ENCODE measurements at places on chromosomes 3 and 15.

GRCh38 chr3:138034918-138035317 lies 25.0 kb downstream of the CLDN18 start:
- no peak for DNase-seq

DNA sequence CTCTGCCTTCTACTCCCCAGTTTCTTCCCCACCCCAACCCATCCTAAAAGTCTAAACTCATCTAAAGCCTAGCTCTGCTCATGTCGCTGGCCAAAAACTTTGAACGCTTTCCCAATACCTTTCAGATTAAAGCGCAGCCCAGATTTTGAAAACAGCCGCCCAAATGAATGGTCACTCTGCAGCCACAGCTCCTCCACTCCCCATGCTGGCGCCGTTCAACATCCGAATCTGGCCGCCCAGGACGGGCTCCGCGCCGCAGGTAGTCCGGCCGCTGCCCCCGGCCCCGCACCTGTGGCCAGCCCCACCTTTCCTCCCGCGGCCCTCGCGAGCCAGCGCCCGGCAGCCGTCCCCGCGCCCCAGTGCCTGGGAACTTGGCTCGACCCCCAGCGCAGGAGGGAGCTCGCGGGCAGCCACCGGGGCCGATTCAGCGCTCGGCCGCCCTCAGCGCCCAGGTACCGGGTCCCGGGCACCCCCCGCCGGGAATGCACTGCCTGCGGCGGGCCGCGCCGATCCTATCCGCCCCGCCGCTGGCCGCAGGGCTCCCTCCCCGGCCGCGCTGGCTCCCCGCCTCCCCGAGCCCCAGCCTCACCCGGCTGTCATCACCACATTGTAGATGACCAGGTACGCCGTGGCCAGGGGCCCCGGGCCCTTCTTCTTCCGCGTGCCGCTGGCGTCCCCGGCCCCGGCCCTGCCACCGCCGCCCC lies 417 bp downstream of the HACD2 start:
- no peak for DNase-seq

GRCh38 chr3:124364317-124365020 lies 365.8 kb upstream of the UMPS start:
- no peak for DNase-seq

GRCh38 chr3:161314836-161315395 lies 56.4 kb downstream of the SPTSSB start:
- DNase-seq: peak; percentile 5

DNA sequence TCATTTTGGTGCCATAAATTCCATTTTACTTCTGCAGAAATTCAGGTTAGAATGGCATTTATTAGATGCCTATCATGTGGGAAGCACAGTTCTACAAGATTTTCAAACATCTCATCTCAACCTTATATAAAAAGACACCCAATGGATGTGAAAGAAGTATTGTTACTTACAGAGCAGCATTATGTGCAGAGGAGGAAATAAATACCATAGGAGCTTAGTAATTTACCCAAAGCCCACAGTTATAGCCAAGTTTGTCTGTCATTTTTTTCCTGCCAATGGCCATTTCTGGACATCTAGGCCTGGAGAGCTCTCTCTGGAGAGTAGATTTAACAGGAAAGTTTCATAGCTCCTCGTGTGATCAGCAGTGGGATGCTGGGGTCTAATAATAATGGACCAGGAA lies 659.4 kb upstream of the NAALADL2 start:
- DNase-seq: no peak

DNA sequence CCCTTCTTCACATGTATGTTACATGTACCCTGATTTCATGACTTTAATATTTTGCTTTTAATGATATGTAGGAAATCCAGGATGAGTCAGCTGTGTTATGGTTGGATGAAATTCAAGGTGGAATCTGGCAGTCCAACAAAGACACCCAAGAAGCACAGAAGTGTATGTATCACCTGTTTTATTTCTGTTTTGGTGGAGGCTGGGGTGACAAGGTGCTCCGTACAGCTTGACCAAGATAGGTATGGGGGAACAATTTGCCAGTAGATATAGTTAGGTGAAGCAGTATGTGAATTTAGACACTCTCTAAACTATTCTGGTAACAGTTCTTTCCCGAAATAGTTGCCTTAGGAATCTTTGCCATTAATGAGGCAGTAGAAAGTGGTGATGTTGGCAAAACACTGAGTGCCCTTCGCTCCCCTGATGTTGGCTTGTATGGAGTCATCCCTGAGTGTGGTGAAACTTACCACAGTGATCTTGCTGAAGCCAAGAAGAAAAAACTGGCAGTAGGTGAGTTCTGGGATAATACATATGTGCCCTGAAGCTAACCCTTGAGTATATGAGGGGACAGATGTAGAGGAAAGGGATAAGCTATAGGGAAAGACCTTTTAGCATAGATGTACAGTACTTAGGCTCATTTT lies 63.7 kb upstream of the CRTC3 start:
- peak; percentile 23 for DNase-seq

- DNase-seq: no peak
These were observed 46.4 kb downstream of the KLF15 start for GRCh38 chr3:126310816-126311215.

DNA sequence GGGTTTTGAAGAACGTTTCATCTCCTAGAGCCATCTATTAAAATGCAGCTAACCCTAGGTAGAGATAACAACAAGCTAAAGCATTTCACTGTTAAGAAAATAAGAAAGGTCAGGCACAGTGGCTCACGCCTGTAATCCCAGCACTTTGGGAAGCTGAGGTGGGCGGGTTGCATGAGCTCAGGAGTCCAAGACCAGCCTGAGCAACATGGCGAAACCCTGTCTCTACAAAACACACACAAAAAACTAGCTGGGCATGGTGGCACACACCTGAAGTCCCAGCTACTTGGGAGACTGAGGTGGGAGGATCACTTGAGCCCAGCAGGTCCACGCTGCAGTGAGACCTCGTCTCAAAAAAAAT lies 5.4 kb upstream of the TBC1D5 start:
- no peak for DNase-seq

- DNase-seq: no peak
These were observed 137.4 kb upstream of the SATB1 start for GRCh38 chr3:18562364-18563154.

GRCh38 chr15:92810418-92811138 lies 89.5 kb upstream of the CHD2 start:
- DNase-seq: peak; percentile 77

GRCh38 chr3:115099986-115100571 lies 47.0 kb downstream of the ZBTB20 start:
- DNase-seq: peak; percentile 52

- DNase-seq: no peak
These were observed 25.5 kb upstream of the KNG1 start for GRCh38 chr3:186691676-186692075.

Data from EL (cell line).